ENCODE measurements at places on chromosomes 3 and 15.
A peak's percentile ranks its signal among the peaks of the same experiment; 100 is the strongest.

- DNase-seq, result no peak
Observed at GRCh38 chr3:63521657-63522056, 130.8 kb upstream of the SNTN start.

GRCh38 chr3:187741403-187742350, 3.6 kb downstream of the BCL6 start:
- peak; percentile 69 for DNase-seq

DNA sequence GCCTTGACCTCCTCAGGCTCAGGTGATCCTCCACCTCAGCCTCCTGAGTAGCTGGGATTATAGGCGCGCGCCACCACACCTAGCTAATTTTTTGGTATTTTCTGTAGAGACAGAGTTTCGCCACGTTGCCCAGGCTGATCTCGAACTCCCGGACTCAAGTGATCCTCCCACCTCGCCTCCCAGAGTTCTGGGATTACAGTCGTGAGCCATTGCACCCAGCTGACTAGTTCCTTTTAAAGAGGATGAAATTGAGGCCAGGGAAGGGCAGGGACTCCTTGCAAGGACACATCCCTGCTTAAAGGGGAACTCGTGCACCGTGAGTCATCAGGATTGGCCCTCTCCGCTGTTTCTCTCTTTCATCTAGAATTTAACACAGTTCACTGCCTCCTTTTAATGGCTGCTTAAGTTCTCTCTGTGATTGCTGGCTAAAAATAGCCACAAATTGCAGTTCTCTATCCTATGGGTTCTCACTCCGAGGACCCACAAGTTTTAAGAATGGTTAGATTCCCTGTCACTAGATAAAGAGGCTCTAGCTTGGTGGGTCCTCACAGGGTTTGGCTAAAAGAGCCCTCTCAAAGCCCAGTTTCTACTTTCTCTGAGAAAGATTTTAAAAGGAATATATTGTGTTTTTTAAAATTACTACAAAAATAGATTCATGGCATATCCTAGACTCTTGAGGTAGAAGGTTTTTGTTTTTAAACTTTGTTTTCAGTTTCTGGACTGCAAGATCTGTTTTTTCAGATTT, 1.4 kb downstream of the CRTAP start:
- DNase-seq, result no peak

GRCh38 chr3:72482589-72483321, 365.5 kb downstream of the SHQ1 start:
- peak; percentile 79 for DNase-seq

DNA sequence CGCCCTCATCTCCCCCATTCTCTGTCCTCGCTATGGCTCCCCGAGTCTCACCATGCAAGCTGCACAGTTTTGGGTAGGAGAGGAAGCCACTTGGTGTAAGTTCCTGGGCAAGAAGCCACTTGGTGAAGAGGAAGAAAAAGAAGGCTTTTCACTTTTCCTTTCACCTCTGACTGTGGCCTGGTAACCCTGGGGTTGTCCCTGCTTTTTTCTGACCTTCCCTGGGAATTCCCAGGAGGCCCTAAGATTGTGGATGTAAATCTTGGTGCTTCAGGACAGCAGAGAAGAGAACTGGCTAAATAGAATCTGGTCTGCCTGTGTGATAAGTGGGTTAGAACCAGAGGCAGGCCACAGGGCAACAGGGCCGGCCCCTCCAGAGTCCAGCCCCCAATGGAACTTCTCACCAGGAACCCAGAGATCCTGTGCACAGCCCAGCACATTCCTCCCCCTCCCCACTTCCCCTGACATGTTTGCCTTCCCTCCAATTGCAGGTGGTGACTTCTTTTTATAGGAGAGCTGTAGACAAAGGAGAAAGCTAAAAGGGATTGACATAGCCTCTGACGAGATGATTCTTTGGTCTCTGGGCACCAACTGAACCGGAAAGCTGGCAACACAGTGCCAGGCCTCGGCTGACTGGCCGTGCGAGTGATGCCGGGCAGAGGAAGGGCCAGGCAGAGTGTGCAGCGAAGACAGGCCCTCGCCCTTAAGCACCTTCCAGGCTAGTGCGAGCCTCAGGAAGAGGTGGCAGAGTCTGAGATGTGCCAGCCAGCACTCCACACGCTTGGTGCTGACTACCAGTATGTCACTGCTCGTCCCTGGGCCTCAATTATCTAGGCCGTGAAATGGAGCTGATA, 19.4 kb upstream of the SKOR1 start:
- no peak for DNase-seq

- peak; percentile 20 for DNase-seq
Observed at GRCh38 chr3:113035387-113035982, 44.7 kb downstream of the GTPBP8 start.

DNA sequence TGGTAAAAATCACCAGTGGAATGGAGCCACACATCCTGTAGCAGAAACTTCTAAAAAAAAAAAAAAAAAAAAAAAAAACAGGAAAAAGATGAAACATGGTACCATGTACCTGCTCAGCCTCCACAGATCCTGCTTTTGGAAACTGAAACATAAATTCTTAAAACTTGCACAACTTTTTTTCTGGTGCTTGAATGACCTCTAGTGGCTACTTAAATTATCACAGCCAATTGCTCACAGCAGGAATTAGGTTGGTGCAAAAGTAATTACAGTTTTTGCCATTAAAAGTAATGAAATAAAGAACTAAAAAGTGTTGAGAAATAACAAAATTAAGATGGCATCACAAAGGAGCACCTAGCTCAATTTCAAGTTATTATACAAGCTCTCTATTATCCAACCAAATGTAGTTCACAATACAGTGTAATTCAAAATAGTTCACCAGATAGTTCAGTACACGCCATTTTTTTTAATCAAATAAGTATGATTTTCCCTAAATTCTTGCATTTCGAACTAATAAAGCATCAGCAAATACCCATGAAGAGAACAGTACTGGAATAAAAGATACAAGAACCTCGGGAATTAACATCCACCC, 80.6 kb downstream of the ULK4 start:
- DNase-seq, result no peak

DNA sequence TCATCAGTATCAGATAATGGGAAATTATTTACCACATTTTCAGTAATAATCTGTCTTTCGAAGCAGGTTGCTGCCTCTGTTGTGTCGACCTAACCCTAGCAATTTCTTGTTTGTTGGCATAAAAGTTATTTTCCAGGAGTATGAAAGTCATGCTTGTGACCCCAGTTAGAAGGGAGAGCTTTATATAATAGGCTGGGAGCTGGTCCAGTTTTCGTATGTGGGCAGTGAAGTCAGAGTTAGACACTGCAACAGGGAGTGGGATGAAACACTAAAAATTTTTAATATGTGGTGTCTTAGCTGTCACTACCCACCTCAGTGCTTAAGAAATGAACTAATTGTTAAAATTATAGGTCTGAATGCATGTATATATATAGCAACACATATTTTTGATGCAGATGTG, 348.5 kb downstream of the FEZF2 start:
- DNase-seq, result no peak

- DNase-seq, result no peak
Observed at GRCh38 chr3:126288314-126288713, 68.9 kb downstream of the KLF15 start.

DNA sequence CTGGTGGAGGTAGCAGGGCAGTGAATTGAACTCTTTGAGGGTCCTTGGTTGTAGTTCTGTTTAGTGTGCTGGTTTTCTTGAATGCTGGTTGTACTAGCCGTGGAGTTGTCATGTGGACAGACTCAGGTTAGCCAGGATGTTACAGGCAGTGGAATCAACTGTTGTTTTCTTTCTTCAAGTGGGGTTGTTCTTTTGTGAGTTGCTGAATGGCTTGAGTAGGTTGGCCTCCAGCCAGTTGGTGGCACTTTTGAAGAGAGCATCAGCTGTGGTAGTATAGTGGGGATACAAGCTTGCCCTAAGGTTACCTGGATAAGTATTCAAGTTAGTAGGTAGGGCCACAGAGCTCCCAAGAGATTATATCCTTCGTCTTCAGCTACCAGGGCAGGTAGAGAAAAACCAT, 31.8 kb upstream of the RARB start:
- DNase-seq, result no peak

GRCh38 chr3:169769287-169770181, at the start of gene ACTRT3:
Gene ACTRT3, minus strand, starts transcription at chr3:169769561. Its CDS starts 41 bp downstream, at chr3:169769520.
- peak; percentile 59 for DNase-seq

DNA sequence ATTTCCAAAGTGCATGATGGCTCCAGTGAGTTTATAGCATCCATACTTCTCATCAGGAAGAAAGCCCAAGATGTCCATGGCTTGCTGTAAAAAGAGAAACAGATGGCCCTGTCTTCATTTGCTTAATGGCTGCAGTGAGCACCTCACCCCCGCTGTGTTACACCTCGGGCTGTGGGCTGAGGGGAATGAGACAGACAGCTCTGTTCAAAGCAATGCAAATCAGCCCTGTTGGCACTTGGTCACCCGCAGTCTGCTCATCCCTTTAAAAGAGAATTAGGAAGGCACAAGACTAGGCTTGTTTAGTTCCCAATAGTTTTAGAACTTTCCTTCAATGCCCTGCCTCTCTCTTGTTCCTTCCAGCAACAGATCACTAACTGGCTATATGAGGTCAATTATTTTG, 25.2 kb downstream of the MYH15 start:
- DNase-seq, result no peak

- DNase-seq, result no peak
Observed at GRCh38 chr3:30448450-30449289, 157.7 kb upstream of the TGFBR2 start.

DNA sequence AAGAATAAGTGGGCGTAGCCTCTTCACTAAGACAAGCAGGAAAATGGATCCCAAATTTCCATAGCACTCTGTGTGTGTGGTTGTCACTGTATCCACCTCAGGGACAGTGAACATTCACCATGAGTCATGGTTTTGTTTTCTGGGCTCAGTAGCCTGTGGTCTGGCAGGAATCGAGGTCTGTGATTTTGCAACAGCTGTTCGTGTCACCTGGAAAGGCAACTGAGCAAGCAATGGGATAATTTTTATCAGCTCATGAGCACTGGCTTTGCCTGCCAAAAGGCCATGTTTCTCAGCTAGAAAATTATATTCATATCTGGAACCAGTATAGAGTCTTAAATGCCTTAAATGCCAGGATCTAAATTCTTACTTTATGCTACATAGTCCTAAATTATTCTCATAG, 60.9 kb downstream of the STRIT1 start:
- no peak for DNase-seq

DNA sequence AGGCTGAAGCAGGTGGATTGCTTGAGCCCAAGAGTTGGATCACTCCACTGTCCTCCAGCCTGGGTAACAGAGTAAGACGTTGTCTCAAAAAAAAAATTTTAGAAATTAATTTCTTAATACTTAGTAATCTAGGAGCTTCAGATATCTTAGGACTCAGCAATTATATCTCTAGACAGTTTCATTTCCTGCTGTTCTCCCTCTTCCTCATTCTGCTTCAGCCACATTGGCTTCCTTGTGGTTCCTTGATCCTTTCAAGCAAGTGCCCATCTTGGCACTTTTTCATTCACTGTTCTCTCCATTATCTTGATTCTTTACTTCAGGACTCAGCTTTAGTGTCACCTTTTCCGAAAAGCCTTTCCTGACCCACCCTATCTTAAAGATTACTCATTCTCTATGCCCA, 22.5 kb downstream of the TMEM202 start:
- no peak for DNase-seq

- DNase-seq, result no peak
Observed at GRCh38 chr3:138862924-138863775, 28.4 kb upstream of the PIK3CB start.

DNA sequence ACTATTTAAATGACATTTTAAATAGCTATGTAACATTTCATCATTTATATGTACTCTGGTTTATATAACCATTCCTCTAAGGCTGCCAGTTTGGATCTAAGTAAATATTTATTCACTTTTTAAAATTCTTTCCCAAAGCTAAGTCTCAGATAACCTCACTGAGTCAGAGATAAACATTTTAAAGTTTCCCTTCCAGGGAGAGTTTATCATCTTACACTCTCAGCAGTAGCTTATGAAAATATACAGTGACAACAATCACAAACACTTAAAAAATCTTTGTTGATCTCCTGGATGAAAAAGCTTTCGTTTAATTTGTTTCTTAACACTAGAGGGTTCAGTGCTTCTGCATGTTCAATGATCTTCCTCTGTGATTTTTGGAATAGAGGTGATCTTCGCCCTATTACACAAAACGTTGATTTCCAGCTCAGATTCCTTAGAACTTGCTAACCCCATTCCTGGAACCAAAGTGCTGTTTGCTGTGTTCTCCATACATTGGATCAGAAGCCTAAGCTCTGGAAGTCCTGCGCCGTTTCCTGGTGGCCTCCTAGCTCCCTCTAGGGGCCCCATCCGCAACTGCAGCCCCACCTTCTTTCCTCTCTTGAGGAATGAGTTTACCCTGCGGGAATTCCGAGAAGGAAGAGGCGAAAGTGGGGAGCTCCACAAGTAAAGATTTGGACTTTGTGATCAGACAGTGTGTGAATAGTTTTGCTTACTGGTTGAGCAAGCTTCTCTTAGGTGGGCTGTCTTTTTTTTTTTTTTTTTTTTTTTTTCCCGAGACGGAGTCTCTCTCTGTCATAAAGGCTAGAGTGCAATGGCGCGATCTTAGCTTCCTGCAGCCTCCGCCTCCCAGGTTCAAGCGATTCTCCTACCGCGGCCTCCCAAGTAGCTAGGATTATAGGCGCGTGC, 29.3 kb upstream of the SACM1L start:
- DNase-seq, result no peak

GRCh38 chr3:45677033-45677446, 12.2 kb upstream of the SACM1L start:
- DNase-seq, result no peak

GRCh38 chr15:49306551-49306950, 116.5 kb upstream of the FGF7 start:
- DNase-seq, result no peak

DNA sequence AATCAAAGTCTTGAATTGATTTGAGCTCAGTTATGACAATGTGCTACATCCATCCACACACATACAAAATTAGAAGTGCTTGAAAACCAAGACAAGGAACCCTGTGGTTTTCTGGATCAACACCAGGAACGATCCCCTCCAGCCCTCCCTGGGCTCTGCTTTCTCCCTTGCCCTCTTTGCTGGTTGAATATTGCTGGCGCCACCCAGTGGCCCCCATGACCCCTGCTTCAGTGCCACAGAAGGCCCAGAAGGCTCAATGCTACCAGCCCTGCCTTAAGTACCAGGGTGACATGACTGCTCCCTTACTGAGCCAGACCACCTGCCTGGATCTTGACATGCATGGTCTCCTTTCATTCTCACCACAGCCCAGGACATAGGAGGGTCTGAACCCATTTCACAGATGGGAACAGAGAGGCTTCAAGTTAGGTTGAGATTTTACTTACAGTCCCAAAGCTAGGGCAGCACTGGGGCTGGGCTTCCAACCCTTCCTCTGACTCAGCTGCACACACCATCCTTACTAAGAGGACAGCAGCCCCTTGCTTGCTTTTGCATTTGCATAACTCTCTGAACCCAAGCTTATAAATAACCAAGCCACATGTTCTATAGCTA, 15.0 kb downstream of the IL12A start:
- no peak for DNase-seq

- DNase-seq, result no peak
Observed at GRCh38 chr3:157248590-157249422, 88.9 kb upstream of the CCNL1 start.

DNA sequence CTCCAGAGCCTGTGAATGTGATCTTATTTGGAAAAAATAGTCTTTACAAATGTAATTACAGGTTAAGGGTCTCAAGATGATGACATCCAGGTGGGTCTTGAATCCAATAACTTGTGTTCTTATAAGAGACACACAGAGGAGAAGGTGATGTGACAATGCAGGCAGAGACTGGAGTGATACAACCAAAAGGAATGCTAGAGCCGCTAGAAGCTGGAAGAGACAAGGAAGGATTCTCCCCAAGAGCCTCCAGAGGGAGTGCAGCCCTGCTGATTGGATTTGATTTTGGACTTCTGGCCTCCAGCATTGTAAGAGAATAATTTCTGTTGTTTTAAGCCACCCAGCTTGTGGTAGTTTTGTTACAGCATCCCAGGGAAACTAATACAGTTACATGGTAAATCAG, 9.7 kb downstream of the MYH15 start:
- DNase-seq, result no peak
